COR-L47 (cell line): ENCODE measurements at places on chromosomes 3 and 15.

- no peak for DNase-seq
These were observed 140.2 kb upstream of the SPRED1 start for GRCh38 chr15:38112406-38112805.

DNA sequence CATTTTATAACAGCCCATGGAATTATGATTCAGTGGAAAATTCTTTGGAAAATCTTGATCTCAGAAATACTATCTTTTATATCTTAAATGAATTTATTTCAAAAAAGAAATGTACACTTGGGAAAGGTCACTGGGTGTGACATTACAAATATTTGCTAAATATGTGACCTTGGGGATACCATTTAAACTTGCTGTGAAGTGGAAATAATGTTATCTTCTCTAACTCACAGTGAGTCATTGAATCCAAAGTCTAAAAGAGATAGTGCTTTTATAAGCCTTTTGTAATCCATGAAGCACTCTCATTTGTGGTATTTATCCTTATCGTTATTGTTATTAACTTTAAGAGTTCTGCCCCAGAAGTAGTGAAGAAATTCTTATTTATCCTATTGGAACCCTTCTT is 289.8 kb upstream of the SEMA6D start:
- DNase-seq, result no peak

DNA sequence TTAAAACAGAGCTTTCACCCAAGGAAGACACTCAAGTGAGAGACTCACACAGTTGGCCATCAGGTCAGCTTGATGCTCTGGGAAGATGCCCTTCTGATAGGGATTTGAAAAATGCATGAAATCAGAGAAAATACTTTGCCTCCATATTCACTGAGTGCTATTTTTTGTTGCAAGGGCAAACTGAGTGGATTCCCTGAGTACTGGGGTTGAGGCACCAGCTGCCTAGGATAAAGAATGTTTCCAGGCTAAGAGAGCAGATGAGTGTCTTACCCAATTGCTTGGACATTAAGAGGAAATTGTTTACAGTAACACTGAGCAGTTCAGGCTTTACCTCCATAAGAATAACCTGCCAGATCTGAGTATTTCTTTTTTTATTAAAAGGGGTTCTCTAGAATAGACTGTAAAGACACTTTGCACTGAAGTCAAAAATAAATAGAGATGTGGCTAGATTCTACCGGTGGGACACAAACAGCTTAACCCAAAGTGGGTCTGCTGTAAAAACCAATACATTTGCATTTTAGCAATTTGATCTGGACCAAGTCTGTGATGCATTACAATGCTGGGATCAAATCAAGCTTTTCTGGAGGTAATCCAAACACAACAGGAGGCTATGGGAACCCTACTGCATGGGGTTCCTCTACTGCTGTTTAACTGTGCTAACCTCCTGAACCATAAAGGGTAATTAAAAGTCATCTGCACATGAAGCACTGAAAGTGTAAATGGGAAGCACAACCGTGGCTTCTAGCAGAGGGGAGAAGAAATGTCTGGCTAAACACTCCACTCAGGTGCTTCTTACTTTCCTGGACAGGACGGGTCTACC is 238.8 kb upstream of the WNT5A start:
- DNase-seq, result no peak

- no peak for DNase-seq
These were observed 683.4 kb upstream of the CFAP20DC start for GRCh38 chr3:59733041-59733809.

GRCh38 chr3:147653367-147653923 is 244.3 kb downstream of the ZIC1 start:
- DNase-seq, result no peak

GRCh38 chr15:68407141-68407885 is 24.6 kb downstream of the ITGA11 start:
- no peak for DNase-seq

GRCh38 chr15:48564690-48565089 is 80.8 kb downstream of the FBN1 start:
- no peak for DNase-seq

DNA sequence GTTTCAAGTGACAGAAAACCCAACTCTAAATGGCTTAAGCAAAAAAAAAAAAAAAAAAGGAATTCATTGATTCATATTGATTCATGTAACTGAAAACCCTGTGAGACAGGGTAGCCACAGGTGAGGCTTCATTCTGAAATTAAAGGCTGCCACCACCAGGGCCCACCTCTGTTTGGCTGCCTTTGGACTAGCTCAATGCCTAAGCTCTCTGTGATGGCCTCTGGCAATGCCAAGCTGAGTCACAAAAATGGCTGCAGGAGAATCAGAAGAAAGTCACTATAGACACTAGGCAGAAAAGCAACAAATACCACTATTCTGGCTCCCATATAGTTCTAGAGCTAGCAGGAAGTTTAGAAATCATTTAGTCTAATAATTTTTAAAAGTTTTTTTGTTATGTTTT is 38.2 kb upstream of the GYG1 start:
- DNase-seq, result no peak

- DNase-seq, result no peak
These were observed 71.8 kb downstream of the RBPMS2 start for GRCh38 chr15:64703632-64703959.
